ENCODE measurements at places on chromosomes 12 and 14. TPM values are rescaled to one million over a fixed set of nuclear protein-coding genes. Genes with fewer than 3 reads are reported as not detected.

DNA sequence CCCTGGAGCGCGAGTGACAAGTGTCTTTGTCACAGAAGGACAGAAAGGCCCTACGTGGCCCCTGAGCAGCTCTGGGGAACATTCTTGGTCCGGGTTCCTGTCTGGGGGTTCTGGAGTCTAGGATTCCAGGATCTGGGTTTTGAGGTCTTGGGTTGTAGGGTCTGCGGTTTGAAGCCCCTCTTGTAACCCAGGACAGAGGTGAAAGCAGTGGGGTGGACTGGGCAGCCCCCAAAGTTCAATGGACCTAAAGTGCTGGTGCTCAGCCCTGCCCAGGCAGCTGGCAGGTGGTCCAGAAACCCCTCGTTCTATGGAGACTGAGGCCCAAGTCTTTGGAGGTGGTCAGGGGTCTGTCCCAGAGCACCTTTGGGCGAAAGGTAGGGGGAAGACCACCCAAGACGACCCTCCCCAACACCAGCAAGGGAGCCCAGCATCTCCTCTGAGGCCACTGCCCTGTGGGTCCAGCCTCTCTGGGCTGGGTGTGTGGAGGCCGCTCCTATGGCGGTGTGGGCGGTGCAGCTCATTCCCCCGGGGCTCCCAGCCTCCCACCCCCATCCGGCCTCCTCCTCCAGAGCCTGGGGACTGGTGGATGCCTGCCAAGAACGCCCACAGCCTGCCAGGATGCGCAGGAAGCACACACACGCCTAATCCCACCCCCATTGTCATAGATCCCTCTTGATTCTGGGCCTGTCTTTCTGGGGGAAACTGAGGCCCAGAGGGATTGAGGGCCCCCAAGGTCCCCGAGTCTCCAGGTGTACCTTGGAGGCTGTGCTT lies 30.2 kb upstream of the ANKRD9 start:
- DNase-seq: no peak

The HOXC9 gene
- total RNA-seq: not detected

- DNase-seq: no peak
Measured at GRCh38 chr12:66014818-66015217, 115.7 kb downstream of the LLPH start.

DNA sequence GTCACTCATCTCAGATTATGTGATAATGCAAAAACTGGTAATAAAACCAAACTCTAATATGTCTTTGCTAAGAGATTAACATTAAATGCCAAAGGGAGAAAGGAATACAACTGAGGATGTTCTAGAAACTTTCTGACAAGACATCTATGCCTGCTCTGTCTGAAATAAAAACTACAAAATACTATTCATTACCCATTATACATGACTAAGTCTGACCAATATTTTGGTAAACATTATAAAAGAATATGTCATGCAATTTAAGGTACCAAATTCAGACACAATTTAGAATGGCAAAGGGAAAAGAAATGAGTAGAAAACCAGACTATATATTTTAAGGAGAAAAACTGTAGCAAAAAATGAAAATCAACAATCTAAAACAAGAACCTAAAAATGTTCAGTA lies 39.5 kb downstream of the UBR7 start:
- DNase-seq: no peak

- DNase-seq: no peak
Measured at GRCh38 chr12:71270057-71270456, 112.3 kb upstream of the TSPAN8 start.

DNA sequence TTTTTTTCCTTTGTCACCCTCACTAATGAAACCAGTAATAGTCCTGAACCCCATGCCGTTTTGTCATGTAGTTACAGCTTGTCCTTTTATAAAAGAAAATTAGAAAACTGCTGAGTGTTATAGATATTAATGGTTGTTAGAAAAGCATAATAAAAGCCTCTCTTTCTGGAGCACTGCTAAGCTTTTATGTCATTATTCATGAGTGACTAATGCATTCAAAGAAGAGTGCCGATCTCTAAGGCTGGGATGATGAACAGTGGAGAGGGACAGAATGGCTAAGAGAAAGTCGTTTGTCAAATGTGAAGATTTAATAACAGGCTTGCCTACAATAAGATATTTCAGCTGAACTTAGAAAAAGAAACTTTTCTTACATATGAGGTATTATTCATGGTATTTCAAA lies 121.6 kb downstream of the MGAT4C start:
- no peak for DNase-seq

DNA sequence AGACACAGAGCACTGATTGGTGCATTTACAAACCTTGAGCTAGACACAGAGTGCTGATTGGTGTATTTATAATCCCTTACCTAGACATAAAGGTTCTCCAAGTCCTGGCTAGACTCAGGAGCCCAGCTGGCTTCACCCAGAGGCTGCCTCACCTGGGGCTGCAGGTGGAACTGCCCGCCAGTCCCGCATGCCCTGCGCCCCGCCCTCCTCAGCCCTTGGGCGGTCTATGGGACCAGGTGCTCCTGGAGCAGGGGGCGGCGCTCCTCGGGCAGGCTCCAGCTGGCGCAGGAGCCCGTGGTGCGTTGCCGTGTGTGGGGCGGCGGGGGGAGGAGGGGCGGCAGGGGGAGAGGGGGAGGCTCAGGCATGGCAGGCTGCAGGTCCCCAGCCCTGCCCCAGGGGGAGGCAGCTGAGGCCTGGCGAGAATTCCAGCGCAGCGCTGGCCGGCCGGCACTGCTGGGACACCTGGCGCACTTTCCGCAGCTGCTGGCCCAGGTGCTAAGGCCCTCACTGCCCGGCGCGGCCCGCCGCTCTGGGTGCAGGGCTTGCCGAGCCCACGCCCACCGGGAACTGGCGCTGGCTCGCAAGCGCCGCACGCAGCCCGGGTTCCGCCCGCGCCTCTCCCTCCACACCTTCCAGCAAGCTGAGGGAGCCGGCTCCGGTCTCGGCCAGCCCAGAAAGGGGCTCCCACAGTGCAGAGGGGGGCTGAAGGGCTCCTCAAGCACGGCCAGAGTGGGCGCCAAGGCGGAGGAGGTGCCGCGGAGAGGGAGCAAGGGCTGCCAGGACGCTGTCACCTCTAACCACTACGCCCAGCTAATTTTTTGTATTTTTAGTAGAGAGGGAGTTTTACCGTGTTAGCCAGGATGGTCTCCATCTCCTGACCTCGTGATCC lies 3.1 kb upstream of the SLCO1B3 start:
- no peak for DNase-seq

- DNase-seq: no peak
Measured at GRCh38 chr14:25626986-25627385, 577.0 kb upstream of the STXBP6 start.

DNA sequence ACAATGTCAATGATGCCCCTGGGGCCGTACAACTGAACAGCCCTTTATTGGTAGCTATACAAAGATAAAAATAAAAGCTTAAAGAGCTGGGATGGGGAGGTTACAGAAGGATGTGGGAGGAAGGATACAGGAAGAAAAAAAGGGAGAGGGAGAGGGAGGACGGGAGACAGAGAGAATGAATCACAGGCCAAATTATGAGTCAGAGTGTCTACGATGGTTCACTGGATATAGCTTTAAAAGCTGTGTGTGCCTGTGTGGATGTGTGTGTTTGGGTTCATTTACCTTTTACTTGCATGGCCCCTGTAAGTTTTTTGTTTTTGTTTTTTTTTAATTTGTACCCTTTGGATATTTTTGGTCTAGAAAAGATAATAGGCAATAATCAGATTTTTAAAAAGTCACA lies 111.9 kb downstream of the CCDC60 start:
- DNase-seq: no peak

- DNase-seq: peak; percentile 41
Measured at GRCh38 chr12:107317751-107318555, 224.6 kb upstream of the CRY1 start.

- no peak for DNase-seq
Measured at GRCh38 chr14:60651086-60651795, 2.0 kb upstream of the SIX1 start.

GRCh38 chr12:117143008-117143532 lies 43.9 kb upstream of the TESC start:
- no peak for DNase-seq

- DNase-seq: no peak
Measured at GRCh38 chr12:131915000-131915689, 13.9 kb upstream of the PUS1 start.

The DAAM1 gene
- total RNA-seq: 182 TPM

The SSTR1 gene
- 14.8 TPM for total RNA-seq

The SERPINA12 gene
- total RNA-seq: not detected

The DDN gene
- 9.2 TPM for total RNA-seq

The NEUROD4 gene
- 3.9 TPM for total RNA-seq

- no peak for DNase-seq
Measured at GRCh38 chr12:27578689-27579372, 54.8 kb downstream of the PPFIBP1 start.

DNA sequence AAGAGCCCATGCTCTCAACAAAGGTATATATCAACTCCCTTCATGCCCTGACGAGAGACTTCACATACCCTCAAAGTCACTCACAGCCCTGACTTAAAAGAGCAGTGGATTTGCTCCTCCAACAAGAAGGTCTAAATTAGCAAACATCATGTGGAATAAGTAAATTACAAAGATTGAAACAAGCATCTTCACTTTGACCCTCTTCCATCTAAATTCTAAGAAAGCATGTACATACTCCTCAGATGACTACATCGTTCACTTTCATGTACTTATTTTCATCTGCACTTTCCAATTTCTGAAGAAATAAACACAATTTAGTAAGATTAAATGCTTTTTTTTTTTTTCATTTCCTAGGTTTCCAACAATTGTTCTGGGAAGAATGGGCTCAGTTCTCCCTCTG lies 38.6 kb upstream of the KRR1 start:
- DNase-seq: no peak

DNA sequence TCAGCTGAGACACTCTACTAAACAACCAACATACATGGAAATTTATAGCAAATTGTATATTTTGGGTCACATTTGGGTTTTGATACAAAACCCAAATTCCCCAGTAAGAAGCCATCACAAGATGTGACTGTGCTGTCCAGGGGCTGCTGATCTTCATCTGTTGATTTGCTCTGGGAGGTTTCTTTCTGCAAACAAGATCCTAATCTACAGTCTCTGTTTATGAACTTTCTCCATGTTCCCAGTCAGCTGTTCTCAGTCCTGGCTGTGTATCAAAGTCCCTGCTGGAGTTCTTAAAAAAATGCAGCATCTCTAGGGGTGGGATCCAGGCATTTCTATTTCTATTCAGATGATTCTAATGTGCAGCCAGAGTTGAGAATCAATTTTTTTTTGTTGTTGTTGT lies 85.1 kb downstream of the ATP23 start:
- no peak for DNase-seq

DNA sequence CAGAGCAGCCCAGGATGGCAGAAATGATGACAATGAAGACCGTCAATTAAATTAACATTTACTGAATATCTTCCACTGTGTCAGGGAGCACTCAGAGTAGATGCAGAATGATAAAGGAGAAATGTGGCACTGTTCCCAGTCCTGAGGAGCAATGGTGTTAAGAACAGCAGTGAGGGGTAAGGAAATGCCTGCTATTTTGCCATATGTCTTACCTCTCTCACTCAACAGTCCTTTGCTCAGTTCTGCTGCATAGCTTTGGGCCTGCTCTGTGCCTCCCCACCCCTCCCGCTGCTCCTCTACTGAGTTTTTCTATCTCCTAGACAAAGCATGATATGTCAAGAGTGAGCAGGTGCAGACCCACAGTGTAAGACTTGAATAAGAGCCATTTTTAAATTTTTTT lies 318.8 kb downstream of the NAV3 start:
- DNase-seq: no peak

DNA sequence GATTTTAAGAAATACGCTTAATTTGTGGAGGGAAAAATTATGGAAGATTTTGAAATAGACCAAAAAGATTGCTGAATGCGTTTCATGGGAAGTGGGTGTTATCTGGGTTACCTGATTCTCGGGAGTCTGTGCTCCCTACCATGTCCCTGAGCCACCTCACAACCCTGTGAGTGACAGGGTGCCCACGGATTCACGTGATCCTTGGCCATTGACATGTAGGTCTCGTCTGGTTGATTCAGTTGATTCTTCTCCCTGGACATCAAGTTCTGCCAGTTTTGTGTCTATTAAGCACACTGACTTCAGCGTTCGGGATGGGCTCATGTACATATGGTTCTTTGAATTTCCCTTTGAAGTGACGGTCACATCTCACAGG lies 101.4 kb downstream of the ADGRD1 start:
- DNase-seq: no peak

The PHLDA1 gene
- total RNA-seq: 24.8 TPM

The WNT1 gene
- total RNA-seq: not detected
